MG63 (cell line): ENCODE measurements at places on chromosomes 1 and 21. TPM values are rescaled to one million over a fixed set of nuclear protein-coding genes. Genes with fewer than 3 reads are reported as not detected.
A peak's percentile ranks its signal among the peaks of the same experiment; 100 is the strongest.

- DNase-seq, result no peak
These were observed 53.5 kb upstream of the PDE9A start for GRCh38 chr21:42599962-42600361.

- DNase-seq, result peak; percentile 90
These were observed 2.0 kb downstream of the EPHB2 start for GRCh38 chr1:22712502-22713271.

The CHI3L1 gene
- total RNA-seq, result 3.5 and 4.8 TPM in 2 replicates

- DNase-seq, result no peak
These were observed 112.6 kb upstream of the B3GALT2 start for GRCh38 chr1:193299038-193299437.

GRCh38 chr1:230909974-230910754, 41.8 kb upstream of the C1orf198 start:
- peak; percentile 78 for DNase-seq

DNA sequence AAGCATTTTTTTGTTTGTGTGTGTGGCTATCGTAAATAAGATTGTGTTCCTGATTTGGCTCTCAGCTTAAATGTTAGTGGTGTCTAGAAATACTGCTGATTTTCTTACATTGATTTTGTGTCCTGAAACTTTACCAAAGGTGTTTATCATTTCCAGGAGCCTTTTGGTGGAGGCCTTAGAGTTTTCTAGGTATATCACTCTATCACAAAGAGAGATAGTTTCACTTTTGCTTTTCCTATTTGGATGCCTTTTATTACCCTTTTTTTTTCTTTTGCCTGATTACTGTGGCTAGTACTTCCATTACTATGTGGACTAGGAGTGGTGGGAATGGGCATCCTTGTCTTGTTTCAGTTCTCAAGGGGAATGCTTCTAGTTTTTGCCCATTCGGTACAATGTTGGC, 109.6 kb downstream of the S1PR1 start:
- DNase-seq, result no peak

- peak; percentile 53 for DNase-seq
These were observed 38.8 kb downstream of the HMGB4 start for GRCh38 chr1:33902486-33903209.

DNA sequence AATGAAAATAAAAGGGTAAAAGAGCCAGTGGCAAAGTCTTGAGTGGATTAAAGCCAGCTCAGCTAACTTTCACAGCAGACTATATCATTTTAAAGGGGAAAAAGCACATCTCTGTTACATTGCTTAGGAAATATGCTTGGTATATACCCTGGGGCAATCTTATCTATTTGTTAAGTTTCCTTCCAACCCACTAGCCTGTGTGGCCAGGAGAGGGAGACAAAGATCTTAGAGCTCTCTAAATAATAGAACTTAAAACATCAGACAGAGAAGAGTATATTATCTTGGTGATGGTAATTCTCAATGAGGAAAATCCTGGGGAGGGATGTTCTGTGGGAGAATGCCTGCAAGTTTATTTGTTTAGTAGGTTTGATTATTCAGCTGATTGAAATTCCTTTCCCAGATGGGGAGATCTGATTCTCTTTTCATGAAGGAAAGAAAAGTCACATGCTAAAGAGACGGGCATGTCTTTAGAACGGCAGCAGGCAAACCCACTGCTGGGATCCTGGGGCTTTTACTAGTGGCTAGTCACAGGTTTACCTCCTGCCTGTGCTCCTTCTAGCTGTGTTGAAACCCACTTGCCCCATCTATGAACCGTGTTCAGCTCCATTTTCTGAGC, 3.6 kb downstream of the KCNE2 start:
- DNase-seq, result peak; percentile 36

The SPRR1A gene
- not detected in 2 replicates for total RNA-seq

GRCh38 chr1:237774246-237774645, 116.5 kb downstream of the ZP4 start:
- no peak for DNase-seq

DNA sequence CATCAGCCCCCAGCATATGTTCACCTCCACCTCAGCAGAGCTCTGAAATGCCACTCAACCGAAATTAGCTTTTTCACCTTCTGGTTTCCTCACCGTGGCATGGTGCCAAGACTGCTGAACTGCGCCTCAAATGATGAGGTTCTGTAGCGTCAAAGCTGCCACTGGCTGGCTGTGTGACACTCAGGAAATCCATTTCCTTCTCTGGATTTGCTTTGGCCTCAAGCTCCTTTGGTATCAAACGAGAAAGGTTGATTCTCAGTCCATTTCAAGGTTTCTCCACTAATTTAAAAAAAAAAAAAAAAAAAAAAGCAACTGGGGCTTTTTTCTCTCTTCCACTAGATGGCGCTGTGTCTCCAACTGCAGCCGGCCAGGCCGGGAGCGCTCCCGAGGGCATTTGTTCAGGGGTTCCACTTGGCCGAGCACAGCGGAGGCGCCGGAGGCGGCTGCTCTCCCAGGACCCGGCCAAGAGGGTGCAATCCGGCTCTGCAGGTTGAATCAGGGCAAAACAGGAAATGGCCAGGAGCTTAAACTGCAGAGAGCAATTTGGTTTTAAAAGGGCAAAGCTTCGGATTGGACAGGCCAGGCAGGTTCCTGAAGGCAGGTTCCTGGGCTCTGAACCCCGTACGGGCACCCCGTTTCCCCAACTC, 26.5 kb upstream of the PLA2G2C start:
- DNase-seq, result peak; percentile 73

- DNase-seq, result no peak
These were observed 57.5 kb downstream of the TYW3 start for GRCh38 chr1:74790453-74790852.

- peak; percentile 38 for DNase-seq
These were observed 31.3 kb upstream of the CLCA4 start for GRCh38 chr1:86515597-86515996.

The FGR gene
- not detected in 2 replicates for total RNA-seq

The ZC3H12A gene
- 2.2 and 3.8 TPM in 2 replicates for total RNA-seq

GRCh38 chr1:34360574-34360973, 183.9 kb downstream of the C1orf94 start:
- DNase-seq, result no peak

DNA sequence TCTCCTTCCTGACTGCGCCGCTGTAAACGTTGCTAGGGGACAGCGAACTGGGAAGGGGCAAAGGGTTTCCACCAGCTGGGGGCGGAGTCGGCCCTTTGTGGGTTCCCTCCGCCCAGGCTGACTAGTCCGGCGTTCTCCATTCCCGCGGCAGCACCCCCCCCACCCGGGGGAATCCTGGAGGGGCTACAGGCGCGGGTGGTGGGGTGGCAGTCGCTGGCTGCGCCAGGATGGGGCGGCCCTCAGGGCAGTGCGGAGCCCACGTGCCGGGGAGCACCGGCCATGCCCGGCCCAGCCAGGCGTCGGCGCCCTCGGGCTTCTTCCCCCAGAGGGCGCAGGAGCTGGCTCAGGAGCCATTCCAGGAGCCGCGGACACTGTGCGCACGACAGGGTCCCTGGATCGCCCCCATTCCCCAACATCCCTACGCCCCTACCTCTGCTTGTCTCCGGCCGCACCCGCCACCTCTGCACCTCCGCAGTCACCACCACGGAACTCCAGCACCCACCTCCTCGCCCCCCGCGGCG, 476 bp downstream of the BATF3 start:
- DNase-seq, result peak; percentile 66

GRCh38 chr1:39898648-39899603, 2.8 kb downstream of the MYCL start:
- DNase-seq, result peak; percentile 59

DNA sequence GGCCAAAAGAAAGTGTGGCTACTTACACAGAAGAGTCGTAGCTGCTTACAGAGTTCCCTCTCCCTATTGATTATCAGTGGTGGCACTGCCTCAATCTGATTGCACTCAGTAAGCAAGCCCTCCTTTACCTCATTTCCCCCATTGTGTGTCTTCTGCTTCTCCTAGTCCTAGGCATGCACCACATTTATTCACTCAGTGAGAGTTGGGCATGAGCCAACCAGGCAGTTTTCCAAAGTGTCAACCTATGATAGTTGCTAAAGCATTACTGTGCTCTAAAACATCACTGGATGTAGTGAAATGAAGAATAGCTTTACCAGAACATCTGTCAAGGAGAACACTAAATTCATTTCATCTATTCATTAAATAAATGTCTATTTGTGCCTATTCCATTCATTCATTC, 19.3 kb downstream of the GJA5 start:
- DNase-seq, result no peak

GRCh38 chr1:159067699-159068621, 8.6 kb downstream of the AIM2 start:
- no peak for DNase-seq

The OR2T8 gene
- not detected in 2 replicates for total RNA-seq
